ENCODE measurements at places on chromosomes 1 and 21.

GRCh38 chr1:98336472-98337083, 324.9 kb upstream of the SNX7 start:
- no peak for DNase-seq

DNA sequence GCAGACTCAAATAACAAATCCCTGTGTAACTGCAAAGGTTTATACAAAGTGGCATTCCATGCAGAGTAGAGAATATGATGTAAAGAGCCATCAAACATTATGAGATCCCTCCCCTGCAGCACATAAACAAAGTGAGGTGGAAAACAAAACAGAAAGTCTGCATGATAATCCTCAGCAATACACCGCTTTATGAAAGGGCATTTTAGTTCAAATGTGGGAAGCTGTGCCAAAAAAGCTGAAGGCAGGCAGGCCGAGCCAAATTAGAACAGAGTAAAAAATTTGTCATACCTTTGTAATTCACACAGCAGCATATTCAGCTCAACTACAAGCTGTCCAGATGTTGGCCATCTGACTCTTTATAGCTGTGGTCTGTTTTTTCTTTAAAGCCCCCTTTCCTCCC, 113.5 kb downstream of the LHX9 start:
- no peak for DNase-seq

DNA sequence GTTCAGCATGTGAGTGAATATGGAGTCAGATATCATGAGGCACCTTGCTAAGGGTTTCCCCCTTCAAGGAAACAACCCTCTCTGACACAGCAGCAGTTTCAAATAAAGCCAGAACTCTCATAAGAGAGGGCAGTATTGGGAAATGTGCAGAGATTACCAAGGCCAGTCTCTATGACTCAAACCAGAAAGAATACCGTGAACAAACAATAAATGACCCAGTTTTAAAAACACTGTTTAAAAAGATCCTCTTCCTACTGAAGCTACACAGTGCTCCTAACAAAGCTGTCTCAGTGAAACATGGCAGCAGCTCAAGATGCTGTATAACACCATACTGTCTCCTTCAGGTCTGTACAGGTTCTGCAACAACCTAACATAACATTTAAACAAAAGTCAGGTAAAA, 102.6 kb downstream of the KIAA0319L start:
- DNase-seq, result no peak

DNA sequence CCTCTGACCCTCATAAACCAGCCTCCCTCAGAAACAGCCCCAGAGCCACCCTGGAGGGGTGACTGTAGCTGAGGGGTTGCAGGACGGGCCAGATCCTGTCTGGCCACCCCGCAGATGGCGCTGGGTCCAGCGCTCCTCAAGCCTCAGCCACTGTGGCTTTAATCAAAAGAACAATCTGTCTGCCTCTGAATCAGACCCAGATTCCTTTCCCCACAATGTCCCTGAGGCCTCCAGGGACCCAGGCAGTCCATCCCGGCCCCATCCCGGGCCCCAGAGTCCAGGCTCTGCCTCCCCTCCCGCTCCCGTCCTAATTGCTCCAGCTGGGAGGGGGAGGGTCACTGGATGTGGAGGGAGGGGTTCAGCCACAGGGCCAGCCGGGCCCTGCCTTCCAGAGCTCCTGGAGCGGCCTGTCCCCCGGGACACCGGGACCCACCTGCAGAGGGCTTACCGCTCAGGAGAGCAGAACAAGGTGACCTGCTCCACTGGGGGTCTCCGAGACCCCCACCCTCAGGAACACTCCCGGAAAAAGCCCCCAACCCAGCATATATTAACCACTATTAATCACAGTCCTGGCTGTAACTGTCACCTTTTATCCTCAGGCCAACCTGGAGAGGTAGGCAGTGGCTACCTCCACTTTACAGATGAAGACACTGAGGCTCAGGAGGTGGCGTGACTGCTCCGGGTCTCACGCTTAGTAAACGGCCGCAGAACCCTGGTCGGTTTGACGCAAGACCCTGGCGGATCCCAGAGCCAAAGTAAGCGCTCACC, 836 bp upstream of the FBLIM1 start:
- DNase-seq, result no peak

DNA sequence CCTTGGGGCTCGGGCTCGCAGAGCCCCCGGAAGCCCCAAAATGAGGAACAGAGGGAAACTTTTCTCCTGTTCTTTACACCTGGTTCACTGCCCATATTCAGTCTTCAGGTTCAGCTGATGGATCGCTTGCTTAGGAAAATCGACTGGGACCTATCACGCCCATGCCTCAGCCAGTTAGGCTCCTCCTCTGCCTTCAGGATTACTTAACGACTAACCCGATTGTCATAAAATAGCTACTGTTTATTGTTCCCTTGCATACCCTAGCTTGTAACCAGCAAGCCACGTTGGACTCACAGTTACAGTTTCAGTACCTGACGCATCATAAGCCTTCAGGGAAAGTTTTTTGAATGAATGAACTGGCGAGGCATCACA, 692 bp downstream of the TARDBP start:
- DNase-seq, result no peak

DNA sequence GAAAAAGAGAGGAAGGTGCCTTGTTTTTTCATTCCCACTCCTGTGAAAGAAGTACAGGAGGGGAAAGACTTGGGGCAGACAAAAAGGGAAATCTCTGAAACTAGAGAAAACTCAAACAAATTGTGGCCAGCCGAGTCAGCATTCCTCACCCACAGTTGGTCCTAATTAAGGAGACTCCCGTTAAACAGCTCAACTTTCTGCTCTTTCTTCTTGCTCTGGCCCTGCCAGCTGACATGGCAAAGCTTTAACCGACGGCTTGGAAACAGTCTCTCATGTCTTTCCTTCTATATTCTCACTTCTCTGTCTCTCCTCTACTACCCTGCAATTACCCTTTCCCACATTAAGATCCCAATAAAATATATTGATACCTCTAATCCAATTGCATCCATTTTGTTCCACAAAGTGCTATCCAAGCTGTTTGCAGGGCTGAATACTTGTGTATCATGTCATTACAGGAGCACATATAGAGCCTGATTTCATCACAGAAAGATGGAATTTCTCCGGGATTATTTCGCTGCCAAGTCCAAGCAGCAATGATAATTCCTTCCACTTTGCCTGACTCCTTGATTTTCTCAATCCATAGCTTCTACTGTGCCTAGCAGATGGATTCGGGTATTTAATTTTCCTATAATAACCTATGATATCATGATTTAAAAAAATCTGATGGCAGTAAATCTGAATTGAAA, 65.4 kb upstream of the IPO9 start:
- no peak for DNase-seq

- no peak for DNase-seq
Measured at GRCh38 chr21:38388203-38388602, 110.1 kb downstream of the ERG start.

DNA sequence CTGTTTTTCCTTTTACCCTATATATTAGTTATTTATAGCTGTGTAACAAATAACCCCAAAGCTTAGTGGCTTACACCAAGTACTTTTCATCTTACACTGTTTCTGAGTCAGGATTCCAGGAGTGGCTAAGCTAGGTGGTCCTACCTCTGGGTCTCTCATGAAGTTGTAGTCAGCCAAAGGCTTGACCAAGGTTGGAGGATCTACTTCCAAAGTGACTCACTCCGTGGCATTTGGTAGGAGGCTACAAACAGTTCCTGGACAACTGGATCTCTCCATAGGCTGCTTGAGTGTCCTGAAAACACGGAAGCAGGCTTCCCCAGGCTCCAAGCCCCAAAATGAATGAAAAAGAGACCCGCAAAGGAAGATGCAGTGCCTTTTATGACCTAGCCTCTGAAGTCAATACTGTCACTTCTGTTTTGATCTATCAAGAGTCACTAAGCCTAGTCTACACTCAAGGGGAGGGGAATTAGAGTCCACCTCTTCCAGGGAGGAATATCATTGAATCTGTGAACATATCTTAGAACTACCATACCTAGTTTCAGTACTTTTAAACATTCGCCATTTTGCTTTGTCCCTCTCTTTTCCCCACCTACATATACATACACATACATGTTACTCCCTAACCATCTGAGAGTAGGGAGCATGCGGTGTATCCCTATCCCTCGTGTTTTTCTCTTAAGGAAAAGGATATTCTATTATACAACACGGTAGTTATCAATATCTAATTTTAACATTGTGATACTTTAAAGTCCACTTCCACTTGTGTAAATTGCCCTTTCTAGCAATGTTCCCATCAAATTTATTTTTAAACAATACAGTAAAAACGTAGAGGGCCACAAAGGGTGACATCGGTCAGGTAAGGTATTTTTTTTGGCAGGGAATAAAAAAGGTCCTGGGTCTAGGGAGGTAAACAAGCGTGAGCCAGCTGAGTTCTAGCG, 67.2 kb downstream of the SLC35A3 start:
- no peak for DNase-seq

DNA sequence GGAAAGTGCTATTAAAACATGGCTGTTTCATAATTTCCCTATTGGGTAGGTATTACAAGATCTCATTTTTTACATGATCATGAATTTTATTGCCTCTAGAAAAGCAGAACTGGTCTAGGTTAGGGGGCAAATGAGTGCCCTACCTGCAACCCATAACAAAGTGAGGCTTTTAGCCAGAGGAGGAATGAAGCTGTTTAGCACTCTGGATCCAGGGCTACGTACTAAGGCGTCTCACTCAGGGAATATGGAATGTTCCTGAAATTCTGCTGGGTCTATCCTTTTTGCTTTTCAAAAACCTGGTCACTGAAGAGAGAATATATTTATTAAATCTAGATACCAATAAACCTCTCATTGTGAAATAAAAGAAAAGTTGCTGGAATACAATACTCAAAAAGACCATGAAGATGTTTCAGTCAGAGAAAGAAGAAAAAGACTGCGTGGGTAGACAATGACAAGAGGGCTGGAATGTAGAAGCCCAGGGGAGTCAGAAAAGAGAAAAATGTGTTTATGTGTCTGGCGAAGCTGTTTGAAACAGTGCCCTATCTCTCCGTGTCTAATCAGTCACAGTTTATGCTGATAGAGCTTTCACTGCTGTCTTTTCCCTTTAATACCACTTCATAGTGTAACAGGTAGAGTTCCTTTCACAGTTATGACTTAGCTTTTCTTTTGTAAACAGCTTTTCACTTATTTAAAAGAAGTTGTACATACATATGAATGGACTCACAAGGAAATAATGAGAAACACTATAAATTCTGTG, 25.0 kb upstream of the SYDE2 start:
- DNase-seq, result no peak

GRCh38 chr1:54283635-54284385, 83.8 kb downstream of the MRPL37 start:
- DNase-seq, result no peak

GRCh38 chr1:213979751-213980586, 7.8 kb upstream of the PROX1 start:
- no peak for DNase-seq

DNA sequence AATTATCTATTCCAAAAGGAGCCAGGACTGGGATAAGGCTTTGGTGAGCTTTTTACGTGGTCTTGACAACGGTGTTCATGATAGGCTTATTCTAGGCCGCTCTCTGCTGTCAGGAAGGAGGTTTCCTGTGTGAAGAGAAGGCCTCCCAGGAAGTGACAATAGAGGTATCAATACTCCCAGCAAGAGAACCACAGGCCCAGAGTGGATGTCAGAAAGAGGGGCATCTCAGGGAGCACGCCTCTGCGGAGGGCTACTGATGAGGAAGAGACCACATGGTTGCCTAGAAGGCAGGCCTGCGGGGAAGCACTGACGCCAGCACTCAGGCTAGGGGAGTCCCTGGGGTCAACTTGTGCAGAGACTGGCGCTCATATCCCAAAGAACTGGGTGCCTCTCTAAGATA, 60.4 kb downstream of the ITPKB start:
- DNase-seq, result no peak

GRCh38 chr21:39048574-39048973, 134.7 kb downstream of the PSMG1 start:
- DNase-seq, result no peak

DNA sequence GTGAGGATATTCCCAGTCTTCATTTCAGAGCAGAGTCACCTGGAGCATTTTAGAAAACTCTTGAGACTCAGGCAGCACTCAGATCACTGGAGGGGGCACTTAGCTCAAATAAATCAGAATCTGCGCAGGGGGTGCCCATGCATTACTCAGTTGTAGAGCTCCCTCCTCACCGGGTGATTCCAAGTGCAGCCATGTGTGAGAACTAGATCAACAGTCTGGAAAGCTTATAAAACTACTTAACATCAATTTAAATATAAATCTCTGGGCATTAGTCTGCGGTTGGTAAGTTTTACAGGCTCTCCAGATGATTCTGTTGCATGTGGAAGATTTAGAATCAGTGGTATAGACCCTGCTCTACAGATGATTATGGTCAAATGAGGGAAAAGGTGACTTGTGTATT, 128.6 kb downstream of the ST6GALNAC3 start:
- no peak for DNase-seq

GRCh38 chr1:93061895-93062792, 16.9 kb upstream of the MTF2 start:
- DNase-seq, result no peak

- DNase-seq, result no peak
Measured at GRCh38 chr1:110502402-110503151, 16.4 kb downstream of the KCNA10 start.
